ENCODE measurements at places on chromosomes 7 and 10.

GRCh38 chr7:21543528-21544302, 876 bp downstream of the DNAH11 start:
- no peak for DNase-seq

DNA sequence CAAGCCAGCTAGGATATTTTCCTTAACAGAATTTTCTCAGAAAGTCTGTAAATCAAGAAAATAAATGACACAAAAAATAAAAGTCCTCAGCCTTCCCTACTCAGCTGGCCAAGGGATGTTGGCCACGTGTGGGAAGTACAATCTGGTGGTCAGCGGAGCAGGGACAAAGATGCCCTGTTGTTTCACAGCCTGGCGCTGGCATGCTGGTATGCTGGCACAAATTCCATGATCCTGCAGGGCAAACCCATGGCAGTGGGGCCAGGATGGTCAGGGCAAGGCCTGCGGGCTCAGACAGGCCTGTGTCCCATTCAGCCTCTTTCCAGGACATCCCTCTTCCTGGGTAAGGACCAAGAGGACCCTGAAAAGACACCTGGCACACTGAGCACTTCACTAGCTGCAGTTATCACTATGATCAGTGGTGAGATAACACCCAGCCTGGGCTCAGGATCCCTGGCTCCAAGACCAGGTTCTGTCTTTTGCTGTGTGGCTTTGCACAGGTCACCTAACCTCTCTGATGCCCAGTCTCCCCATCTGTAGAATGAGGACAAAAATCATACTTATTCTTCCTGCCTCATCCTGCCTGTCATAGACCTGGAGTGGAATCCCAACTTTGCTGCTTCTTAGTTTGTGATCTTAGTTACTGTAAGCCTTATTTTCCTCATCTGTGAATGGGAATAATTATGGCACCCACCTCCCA, 10.8 kb upstream of the HSPA12A start:
- no peak for DNase-seq

DNA sequence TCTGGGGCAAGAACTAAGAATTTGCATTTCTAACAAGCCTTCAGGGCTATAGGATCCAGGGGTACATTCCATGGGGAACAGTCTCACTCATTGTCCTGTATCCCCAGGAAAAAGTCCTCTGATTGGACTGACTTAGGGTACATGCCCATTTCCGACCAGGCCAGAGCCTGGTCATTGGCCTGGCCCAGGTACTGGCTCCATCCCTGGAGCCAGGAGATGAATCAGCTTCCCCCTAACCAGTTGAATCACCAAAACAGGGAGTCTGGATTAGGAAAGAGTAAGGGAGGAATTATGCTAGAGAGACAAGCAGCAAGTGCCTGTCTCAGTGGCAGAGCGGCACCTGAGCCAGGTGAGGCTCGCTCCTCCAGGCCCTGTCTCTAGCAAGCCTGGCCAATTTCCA, 137.5 kb downstream of the FGFR2 start:
- no peak for DNase-seq

DNA sequence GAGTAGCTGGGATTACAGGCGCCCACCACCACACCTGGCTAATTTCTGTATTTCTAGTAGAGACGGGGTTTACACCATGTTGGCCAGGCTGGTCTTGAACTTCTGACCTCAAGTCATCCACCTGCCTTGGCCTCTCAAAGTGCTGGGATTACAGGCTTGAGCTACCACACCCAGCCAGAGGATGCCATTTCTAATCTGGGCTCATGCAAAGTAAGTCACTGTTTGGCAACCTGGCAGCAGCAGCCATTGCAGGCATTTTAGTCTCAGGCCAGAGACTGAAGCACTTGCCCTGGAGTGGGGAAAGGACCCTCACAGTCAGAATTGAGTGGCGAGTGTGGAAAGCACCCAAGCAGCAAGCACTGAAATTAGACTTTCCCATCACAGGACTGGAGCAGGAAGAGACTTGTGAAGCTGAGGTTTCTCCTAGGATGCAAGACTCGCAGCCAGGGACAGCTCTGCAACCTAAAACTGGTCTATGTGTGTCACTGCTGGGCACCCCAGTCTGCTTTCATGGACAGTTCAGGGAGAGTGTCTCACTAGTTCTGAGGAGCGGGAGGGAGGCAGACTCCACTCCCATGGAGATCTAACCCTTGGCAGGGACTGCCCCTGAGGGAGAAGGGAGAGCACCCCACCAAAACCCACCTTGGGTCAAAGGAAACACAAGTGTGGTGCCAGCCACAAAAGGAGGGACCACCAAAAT, 27.6 kb downstream of the SNX13 start:
- DNase-seq = no peak

DNA sequence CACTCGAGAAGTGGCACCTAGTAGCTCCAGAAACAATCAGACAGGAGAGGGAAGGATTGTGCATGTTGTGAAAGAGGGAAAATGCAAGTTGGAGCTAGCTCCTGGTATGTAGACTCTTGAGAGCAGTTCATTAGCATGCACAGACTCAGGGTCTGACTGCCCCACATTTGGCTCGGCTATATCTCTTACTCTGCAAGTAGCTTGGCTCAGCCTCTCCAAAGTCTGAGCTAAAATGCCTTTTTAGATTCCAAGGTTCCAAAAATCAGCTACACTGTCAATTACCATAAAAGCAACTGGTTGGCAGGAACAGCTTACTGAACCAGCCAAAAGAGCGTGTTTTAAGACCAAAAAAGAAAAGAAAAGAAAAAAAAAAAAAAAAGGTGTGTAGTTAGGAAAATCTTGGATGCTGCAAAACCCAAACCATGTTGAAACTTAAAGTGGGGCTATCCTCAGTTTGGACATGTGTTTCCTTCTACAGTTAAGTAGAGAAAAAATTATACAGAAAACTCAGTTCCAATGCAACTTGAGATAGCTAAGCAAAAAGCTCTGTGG, 65.5 kb downstream of the MKX start:
- no peak for DNase-seq

GRCh38 chr10:9009505-9009904, 955.0 kb downstream of the GATA3 start:
- no peak for DNase-seq

GRCh38 chr7:89029864-89030263, 234.3 kb upstream of the TEX47 start:
- DNase-seq = no peak

- no peak for DNase-seq
These were observed 67.7 kb upstream of the JCAD start for GRCh38 chr10:30127120-30127541.

GRCh38 chr10:98457721-98458120, 11.0 kb upstream of the HPS1 start:
- no peak for DNase-seq

GRCh38 chr7:8065356-8065813, 96.8 kb downstream of the GLCCI1 start:
- DNase-seq = no peak

DNA sequence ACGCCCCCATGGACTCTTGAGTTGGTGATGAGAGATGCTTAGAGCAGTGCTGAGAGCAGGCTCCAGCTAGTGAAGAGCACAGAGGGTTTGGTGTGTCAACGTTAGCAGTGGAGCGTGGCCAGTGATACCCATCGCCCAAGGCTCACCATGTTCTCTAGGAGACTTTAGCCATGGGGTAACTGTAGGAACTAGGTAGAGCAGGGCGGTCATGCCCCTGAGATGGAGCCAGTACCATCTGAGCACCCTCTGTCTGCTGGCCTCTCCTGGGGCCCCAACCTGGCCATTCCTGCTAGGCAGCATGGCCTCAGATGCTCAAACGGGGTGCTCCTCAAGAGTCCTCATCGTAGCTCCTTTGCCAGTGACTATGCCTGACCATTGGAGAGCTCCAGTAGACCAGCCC, 179.7 kb downstream of the KCND2 start:
- DNase-seq = no peak

- DNase-seq = no peak
These were observed 727 bp upstream of the PDSS1 start for GRCh38 chr10:26696786-26697162.

GRCh38 chr7:8387551-8388256, 45.7 kb upstream of the NXPH1 start:
- no peak for DNase-seq

DNA sequence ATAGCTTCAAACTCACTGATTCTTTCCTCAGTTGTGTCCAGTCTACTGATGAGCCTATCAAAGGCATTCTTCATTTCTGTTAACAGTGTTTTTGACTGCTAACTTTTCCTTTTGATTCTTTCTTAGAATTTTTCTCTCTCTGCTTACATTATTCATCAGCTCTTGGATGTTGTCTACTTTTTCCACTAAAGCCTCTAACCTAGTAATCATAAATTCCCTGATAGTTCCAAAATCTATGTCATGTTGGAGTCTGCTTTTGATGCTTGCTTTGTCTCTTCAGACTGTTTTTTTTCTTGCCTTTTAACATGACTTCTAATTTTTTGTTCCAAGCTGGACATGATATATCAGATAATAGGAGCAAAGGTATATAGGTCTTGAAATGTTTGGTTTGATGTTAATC, 78.0 kb downstream of the ADAM22 start:
- no peak for DNase-seq

- DNase-seq = no peak
These were observed 31.3 kb downstream of the CACUL1 start for GRCh38 chr10:118723466-118723865.

DNA sequence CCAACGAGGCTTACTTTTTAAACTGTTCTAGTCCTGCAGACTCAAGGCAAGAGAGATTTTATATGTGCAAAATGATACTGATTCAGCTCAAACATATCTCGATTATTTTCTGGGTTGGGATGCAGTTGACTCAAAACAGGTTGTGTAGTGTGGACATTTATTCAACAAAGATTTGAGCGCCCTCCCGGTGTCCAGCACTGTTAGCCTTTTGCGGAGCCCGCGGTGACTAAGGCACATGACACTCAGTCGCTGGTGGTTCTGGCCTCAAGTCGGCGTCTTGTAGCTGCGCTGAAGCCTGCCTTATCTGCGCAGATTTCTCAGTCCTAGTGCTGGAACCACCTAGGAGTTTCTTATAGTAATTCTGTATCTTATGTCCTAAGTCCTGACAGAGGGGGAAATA, 938 bp upstream of the CADPS2 start:
- no peak for DNase-seq
